ENCODE measurements at places on chromosomes 16 and 17.

DNA sequence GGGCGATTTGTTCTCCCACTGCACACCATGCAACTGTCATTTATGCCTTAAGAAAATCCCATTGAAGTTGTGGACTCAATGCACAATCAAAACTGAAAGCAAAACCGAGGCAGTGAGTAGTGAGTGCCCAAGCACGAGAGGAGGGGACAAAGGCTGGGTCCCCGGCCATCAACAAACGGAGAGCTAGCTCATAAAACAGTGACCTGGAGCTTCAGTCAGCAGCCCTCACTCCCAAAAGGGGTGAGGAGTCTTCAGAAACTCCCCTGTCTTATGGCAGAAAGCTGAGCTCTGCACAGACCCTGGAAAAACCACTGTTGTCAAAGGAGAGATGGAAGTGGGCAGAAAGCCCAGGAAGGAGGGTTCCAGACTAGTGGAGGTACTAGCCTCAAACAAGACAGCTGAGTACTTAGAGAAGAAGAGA, 96.9 kb downstream of the ADCY9 start:
- no peak for DNase-seq

- DNase-seq: no peak
Measured at GRCh38 chr16:72858665-72859493, 189.0 kb downstream of the ZFHX3 start.

DNA sequence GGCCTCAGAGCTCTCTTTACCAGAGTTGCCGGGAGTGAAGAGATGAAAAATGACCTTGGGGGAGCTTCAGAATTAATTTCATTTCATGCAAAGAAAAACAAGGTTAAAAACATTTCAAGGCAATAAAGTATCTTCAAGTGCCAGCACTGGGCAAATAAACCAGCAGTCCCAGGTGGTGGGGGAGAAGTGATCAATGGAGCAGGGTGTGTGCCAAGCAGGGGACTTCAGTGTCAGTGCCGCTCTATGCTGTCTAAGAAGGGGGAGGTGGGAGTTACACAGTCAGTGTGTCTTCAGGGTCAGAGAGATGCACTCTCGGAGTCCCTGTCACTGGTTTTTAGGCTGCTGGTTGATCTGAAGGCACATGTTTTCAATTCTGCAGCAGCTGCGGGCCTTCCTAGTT, 57.2 kb upstream of the MGAT5B start:
- DNase-seq: no peak

DNA sequence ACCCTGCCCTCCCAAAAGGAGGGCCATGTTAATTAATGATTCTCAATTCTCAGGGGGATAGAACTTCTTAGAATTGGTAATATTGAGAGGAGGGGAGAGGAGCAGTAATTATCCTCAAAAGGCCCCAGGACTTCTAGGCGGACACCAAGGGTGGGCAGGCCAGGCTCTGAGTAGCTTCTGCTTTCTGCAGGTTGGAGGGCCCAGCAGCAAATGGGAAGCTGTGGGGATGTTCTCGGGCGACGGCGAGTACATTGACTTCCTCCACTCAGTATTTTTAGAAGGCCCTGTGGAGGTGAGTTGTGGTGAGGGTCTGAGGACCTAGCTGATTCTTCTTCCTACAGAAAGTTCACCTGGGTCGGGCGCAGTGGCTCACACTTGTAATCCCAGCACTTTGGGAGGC, 57.5 kb downstream of the DNAH2 start:
- no peak for DNase-seq

- DNase-seq: no peak
Measured at GRCh38 chr17:77315551-77316190, 174.9 kb downstream of the SEC14L1 start.

GRCh38 chr17:3826191-3826590, 19.9 kb downstream of the NCBP3 start:
- DNase-seq: no peak

DNA sequence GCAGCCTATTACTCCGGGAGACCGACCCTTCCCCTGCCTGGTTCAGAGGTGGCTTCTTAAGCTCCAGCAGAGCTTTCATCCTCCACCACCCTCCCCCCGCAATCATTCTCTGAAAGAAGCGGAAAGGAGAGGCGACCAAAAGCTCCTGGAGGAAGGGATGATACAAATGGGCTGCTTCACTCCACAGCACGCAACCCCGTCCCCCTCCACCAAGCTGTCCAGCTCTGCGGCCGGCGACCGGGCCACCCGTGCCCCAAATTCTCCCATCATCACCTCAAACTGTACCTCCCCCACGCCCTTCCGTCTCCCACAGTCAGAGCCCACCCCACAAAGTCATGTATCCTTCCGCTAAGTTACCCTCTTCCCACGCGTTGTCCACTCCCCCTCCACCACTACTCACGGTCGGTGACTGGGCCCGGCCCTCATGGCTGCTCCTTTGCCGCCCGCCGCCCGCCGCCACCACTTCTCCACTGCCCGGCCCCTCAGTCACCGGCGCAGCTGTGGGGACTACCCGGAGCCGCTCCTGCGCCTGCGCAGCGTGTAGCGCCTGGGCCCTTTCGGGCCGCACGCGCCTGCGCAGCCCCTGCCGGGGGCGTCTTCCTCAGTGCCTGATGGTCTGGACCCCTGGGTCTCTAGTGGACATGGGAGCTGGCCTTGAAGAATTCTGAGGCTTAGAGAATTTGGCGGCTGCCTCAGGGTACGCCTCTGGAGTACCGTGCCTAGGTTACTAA, at the start of gene FAM222B:
FAM222B (minus strand) TSS at position 509 of the 731 bp plus-strand sequence. CDS start 76,123 bp downstream, outside the sequence.
- DNase-seq: peak; percentile 82

DNA sequence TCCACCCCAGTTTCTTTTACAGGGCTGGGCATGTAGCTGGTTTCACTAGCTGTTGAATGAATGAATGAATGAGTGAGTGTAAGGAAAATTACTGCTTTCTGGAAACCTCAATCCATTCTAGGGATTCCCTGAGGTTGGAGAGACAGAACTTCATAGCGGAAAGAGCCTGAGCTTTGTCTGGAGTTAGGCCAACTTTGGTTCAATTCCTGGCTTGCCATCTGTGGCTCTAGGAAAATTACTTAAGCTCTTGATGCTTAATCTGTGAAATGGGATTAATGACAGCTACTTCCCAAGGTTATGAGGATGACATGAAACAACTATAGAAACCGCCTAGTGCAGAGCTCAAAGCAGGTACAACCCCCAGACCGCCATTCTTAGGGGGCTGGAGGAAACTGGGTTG, 76.3 kb upstream of the AXIN2 start:
- DNase-seq: no peak

GRCh38 chr16:28189245-28189644, 22.5 kb downstream of the XPO6 start:
- no peak for DNase-seq

DNA sequence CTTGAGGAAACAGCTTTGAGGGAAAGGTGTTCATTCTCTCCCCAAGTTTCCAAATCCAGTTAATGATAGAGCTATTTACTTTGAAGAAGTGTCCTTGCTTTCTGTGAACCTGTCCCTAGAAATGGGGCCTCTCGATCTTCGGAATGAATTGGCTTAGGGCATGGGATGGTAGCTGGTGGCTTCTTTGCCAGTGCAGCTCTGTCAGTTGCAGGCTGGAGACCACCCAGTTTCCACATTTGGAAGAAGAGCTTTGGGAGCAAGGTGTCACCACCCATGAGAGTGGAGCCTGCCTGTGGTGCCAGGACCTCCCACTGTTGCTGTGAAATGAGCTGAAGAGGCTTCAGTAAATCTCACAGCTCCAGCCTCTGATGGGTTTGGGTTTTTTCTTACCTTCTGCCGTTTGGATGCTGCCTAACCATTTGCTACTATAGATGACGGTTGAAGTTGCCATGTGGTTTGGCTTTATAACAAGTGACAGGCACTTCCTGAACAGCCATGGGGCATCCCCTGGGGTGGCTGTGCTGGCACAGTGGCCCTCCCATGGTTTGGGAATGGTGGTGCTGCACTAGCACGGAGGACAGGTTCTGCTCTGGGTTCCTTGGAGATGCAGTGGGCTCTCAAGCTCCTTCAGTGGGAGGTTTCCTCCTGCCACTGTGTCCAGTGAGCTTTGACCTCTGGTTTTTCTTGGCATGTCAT, 19.5 kb upstream of the SLC5A10 start:
- DNase-seq: no peak

DNA sequence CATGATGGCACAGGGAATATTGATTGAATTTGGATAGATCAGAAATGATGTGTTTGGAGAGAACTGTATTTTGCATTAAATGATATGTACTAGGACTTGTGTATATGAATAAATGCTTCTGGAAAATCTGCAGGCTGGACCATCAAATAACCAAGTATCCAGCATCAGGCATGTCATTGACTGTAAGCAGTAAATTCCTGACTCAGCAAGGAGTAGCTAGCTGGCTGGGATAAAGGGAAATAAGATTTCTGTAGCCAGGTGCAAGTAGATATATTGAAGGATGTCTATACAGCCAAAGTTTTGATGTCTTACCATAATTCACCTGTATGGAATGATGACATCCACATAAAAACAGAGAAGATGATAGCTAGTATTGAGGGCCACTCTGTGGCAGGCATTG, 809.6 kb downstream of the CDH11 start:
- DNase-seq: no peak

DNA sequence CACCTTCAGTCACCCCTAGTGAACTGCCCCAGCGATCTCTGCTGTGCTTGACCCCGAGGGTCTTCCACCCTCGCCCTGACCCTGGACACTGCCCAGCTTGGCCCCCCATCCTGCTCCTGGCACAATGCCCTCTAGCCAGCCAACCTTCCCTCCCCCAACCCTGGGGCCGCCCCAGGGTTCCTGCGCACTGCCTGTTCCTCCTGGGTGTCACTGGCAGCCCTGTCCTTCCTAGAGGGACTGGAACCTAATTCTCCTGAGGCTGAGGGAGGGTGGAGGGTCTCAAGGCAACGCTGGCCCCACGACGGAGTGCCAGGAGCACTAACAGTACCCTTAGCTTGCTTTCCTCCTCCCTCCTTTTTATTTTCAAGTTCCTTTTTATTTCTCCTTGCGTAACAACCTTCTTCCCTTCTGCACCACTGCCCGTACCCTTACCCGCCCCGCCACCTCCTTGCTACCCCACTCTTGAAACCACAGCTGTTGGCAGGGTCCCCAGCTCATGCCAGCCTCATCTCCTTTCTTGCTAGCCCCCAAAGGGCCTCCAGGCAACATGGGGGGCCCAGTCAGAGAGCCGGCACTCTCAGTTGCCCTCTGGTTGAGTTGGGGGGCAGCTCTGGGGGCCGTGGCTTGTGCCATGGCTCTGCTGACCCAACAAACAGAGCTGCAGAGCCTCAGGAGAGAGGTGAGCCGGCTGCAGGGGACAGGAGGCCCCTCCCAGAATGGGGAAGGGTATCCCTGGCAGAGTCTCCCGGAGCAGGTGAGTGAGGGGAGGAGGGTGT, at the start of gene TNFSF13:
TNFSF13 (plus strand) TSS at position 207 of the 776 bp plus-strand sequence; CDS start at position 497, 290 bp downstream.
- DNase-seq: no peak

DNA sequence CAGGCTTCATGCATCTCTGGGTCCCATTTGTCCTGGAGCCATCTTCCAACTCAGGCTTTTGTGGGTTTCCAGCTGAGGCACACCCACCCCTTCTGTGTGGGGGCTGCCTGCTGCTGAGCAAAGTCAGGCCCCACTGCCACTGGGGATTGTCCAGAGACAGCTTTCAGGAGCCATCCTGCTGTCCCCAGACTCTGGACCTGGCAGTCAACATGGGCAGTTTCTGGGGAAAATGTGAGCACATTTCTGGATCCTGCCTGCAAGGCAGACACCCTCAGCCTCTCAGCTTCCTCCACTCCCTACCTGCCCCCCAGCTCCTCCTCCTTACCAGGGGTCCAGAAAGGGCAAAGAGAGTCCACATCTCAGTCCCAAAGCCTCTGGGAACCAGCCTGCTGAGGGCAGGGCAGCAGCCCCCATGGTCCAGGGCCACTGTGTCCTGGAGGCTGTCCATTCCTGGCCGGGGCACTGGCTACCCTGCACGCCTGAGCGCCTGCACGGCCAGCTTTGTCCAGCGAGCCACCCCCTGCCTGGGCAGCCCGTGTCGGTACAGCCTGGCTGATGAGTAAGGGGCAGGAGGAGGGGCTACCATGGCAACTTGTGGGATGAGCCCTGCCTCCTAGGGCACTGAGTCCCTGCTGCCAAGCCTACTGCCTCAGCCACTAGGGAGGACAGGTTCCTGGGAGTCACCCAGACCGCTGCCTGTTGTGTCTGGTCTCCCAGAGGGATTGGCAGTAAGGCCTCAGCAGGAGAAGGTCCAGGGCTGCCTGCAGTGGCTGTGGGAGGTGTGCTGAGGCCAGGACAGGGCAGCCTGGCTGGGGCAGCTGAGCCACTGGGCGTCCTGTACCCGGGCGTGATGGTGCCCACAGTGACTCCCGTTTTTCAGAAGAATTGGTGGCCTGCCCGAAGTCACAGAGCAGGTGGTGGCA, at the start of gene SLC47A2:
SLC47A2 (minus strand) TSS at position 477 of the 923 bp plus-strand sequence; CDS start at position 448, 29 bp downstream.
- DNase-seq: no peak

GRCh38 chr17:8552577-8553320, 77.8 kb downstream of the MYH10 start:
- no peak for DNase-seq

GRCh38 chr16:31700200-31700529, 172.5 kb downstream of the AHSP start:
- no peak for DNase-seq

Data from stimulated activated effector memory CD8-positive, alpha-beta T cell treated with anti-CD3 and anti-CD28 coated beads, Interleukin-12 subunit alpha, Interleukin-12 subunit beta, amount 100 ng/mL, for 72 hours (primary cell).